ENCODE measurements at places on chromosomes 7 and 10. TPM values are rescaled to one million over a fixed set of nuclear protein-coding genes. Genes with fewer than 3 reads are reported as not detected.

WIPF3 gene
- total RNA-seq = 4.2 TPM

LRRN3 gene
- total RNA-seq = 1.8 TPM

RASSF4 gene
- total RNA-seq = 153 TPM

GRCh38 chr10:60970526-60970925 is 26.5 kb upstream of the RHOBTB1 start:
- H3K27me3 ChIP-seq = no peaks in the 10 kb centered on the region
- no peak overlapping the region for H3K27ac ChIP-seq
- H3K36me3 ChIP-seq = no peaks in the 10 kb centered on the region

DNA sequence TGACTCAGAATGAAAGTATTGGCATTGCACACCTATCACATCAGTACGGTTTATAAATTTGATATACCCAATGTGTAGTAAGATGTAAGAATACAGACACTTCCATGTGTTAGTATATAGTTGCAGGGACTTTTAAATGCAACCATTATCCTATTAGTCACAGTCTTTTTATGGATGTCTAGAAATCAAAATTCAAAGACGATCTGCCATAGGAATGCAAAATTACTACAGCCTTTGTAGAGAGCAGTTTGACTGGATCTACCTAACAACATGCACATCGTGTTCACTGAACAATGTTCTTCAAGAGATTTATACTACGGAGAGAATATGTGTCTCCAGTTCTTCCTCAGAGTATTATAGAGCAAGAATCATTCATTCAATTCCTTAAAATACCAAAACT is 317.3 kb upstream of the HGF start:
- DNase-seq = no peak
- H3K27me3 ChIP-seq = no peaks in the 10 kb centered on the region
- H3K36me3 ChIP-seq = no peaks in the 10 kb centered on the region

SEC61A2 gene
- 12.7 TPM for total RNA-seq

DNA sequence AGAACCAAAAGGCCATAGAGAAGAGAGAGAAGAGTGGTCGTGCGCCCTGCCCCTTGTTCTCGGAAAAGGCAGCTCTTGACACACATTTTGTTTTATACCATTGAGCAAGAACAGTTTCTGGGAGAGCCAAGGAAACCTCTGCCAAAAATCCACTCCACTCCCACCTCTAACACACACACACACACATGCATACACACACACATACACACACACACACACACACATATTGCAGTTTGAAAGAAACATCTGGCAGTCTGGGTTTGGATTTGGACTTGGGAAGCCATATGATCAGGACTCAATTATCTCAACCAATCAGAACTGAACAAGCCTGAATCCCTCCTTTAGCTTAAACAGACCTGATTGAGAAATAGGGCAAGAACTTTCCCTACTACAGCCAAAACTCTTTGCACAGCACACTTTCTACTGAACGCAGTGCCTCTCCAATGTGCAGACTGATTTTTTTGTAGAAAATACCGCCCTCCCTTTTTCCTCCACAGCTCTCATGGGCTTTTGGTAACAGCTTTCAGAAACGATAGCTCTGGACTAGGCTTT is 484.0 kb upstream of the ZWINT start:
- H3K27me3 ChIP-seq = no peaks in the 10 kb centered on the region
- no peak overlapping the region for H3K27ac ChIP-seq
- no peaks in the 10 kb centered on the region for H3K36me3 ChIP-seq
- DNase-seq = no peak
- no peak overlapping the region for H3K4me3 ChIP-seq

- H3K36me3 ChIP-seq = no peaks in the 10 kb centered on the region
- H3K4me3 ChIP-seq = no peak overlapping the region
- H3K27me3 ChIP-seq = no peaks in the 10 kb centered on the region
- H3K4me1 ChIP-seq = peaks cover 6% of the 10 kb centered on the region
Observed at GRCh38 chr10:11243425-11244222, 226.0 kb downstream of the CELF2 start.

CYP2E1 gene
- 7.0 TPM for total RNA-seq

DNA sequence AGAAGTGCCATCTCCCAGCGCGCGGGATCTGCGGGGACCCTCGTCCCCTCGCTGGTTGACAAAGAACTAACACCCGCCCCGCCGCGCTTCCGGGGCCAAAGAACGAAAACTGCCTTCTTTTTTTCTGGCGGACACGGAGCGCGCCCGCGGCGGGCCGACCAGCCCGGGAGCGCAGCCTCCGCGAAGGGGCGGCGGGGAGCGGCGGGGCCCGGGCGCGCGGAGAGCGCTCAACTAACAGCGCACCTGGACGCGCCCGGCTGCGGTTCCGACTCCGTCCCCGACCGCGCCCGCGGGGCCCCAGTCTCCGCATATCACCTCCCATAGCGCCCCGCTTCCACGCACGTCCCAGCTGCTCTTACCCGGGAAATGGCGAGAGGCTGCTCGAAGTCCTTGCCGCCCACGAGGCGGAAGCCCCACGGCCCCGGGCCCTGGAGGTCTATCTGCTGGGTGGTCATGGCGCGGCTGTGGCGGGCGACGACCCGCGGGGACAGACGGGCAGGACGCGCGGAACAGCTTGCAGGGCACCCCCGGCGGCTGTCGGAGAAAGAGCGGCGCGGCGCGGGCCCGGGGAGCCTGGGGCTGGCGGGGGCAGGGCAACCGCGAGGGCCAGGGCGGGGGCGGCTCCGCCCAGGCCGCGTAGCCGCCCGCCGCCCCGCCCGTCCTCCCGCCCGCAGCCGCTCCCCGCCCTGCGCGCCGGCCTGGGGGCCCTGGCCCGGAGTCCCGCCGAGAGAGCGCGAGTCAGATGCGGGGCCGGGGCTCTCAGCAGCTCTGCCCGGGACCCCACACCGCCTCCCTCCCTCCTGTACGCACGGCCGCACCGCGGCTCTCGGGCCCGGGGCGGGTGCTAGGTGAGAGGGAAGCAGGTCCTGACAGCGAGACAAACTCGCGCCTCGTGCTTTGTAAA is at the start of gene PDLIM1:
Gene PDLIM1 (minus strand): TSS at position 543 of the 904 bp plus-strand sequence. CDS start 88 bp downstream, at position 455.
- H3K4me1 ChIP-seq = peaks cover 49% of the 10 kb centered on the region
- H3K4me3 ChIP-seq = peak within 1 kb of the TSS; percentile 85
- no peak for DNase-seq
- no peaks in the 10 kb centered on the region for H3K36me3 ChIP-seq

ADK gene
- 28.6 TPM for total RNA-seq

DOCK1 gene
- 57.3 TPM for total RNA-seq

CHN2 gene
- 4.2 TPM for total RNA-seq

GRCh38 chr7:94374721-94375566 is 19.8 kb upstream of the COL1A2 start:
- no peaks in the 10 kb centered on the region for H3K36me3 ChIP-seq
- peak; percentile 26 for DNase-seq
- H3K27me3 ChIP-seq = no peaks in the 10 kb centered on the region
- peaks cover 10% of the 10 kb centered on the region for H3K4me1 ChIP-seq
- peak overlapping the region; percentile 10 for H3K4me3 ChIP-seq

DNA sequence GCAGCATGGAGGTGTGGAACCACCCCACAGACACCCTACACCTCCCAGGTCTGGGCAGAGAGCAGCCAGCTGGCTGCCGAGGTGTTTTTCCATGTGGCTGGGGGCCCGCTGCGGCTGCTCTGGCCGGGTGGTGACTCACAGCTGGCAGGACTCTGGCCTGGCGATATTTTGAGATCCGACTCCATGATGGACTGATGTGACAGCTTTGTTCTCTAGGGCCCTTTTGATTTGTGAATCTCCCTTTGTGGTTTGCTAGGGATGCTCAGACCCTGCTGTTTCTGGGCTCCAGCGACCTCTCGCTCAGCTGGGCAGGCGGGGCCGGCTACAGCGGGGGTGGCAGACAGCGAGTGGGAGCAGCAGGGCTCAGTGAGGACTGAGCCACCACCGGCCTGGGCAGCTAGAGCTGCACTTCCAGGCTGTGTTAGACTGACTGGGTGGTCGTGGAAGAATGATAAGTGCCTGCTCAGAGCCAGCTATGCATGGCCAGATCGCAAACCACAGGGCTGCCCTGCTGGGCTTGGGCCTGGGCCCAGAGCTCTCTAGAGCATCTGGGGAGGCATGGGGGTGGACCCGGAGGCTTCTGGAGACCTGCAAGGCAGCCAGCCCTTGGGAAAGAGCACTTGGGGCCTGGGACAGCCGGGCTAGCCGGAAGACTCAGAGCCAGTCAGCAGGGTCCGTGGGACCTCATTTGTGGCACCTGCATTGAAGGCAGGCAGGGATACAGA is 46.2 kb upstream of the GDF10 start:
- no peaks in the 10 kb centered on the region for H3K36me3 ChIP-seq
- H3K27ac ChIP-seq = no peak overlapping the region
- no peaks in the 10 kb centered on the region for H3K4me1 ChIP-seq
- no peak overlapping the region for H3K4me3 ChIP-seq
- no peaks in the 10 kb centered on the region for H3K27me3 ChIP-seq

CUBN gene
- total RNA-seq = 9.2 TPM

- no peak overlapping the region for H3K4me3 ChIP-seq
- no peaks in the 10 kb centered on the region for H3K36me3 ChIP-seq
- H3K27ac ChIP-seq = peak overlapping the region; percentile 80
- peaks cover 30% of the 10 kb centered on the region for H3K4me1 ChIP-seq
- H3K27me3 ChIP-seq = no peaks in the 10 kb centered on the region
Observed at GRCh38 chr7:44276571-44277221, 48.7 kb downstream of the CAMK2B start.

GPR26 gene
- total RNA-seq = not detected

DNA sequence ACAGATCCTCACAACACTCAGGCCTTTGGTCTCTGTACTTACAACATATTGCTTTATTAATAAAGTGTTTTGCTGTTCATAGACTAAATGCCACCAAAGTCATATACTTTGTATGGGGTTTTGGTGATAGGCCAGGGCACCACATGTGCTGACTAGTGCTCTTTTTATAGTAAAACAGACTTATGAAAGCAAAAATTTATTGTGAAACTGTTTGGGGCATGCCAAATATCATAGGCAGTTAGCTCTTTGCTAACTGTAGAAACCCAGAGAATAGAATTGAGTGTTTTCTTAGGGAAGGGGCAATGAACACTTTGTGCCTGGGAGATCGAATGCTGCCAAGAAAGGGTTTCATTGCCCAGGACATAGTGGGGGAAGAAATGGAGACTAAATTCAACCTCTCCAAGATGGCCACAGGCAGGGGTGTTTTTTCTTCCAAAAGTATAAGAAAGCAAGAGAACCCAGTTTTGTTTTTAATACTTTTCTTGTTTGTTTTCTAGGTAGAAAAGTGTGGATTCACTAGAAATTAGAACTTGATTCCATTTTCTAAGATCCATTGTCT is 142.7 kb downstream of the TRIL start:
- no peaks in the 10 kb centered on the region for H3K36me3 ChIP-seq
- H3K4me1 ChIP-seq = no peaks in the 10 kb centered on the region
- no peak overlapping the region for H3K4me3 ChIP-seq
- H3K27ac ChIP-seq = no peak overlapping the region
- no peak for DNase-seq

DNA sequence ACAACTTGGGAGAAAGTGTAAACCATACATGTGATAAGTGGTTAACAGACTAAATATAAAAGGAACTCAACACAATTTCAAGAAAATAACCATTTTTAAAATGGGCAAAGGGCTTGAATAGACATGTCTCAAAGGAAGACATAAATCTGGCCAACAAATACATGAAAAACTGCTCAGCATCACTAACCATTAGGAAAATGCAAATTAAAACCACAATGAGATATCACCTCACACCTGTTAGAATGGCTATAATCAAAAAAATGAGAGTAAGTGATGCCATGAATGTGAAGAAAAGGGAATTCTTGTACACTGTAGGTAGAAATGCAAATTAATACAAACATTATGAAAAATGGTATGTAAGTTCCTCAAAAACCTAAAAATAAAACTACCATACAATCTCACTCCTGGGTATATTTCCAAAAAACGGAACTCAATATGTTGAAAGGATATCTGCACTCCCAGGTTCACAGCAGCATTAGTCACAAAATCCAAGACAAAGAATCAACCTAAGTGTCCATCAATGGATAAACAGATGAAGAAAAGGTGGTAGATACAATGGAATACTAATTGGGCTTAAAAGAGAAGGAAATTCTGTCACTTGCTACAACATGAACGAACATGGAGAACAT is 5.6 kb downstream of the SNX13 start:
- peaks cover 78% of the 10 kb centered on the region for H3K4me1 ChIP-seq
- H3K27ac ChIP-seq = no peak overlapping the region
- H3K36me3 ChIP-seq = no peaks in the 10 kb centered on the region
- no peak for DNase-seq
- no peaks in the 10 kb centered on the region for H3K27me3 ChIP-seq
- no peak overlapping the region for H3K4me3 ChIP-seq

All from tibial nerve (tissue), 4 donors.